ENCODE measurements at places on chromosomes 2 and 18. TPM values are rescaled to one million over a fixed set of nuclear protein-coding genes. Genes with fewer than 3 reads are reported as not detected.

DNA sequence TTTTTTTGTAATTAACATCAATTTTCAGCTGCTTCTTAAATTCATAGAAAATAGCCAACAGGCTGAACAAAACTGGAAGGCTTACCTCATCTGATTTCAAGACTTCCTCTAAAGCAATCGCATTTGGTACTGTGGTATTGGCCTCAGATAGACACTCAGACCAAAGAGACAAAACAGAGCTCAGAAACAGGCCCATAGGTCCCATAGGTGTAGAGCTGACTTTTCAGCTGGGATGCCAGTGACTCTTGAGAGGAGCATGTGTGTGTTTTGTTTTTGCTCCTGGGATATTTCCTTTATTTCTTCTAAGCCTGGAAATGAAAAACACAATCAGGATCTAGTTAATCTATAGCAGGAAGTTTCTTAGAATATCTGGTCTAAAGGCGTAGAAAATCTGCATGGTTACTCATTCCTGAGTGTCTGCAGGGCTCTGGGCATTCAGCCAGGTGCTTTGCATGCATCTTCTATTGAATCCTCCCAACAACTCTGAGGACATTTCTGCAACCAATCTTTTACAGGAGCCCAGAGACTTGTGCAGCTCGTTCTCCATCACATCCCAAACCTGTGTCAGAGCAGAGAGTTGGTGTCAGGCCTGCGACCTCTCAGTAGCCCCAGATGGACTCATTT is 190.8 kb downstream of the RTP5 start:
- DNase-seq: no peak

The FZD7 gene
- 75.5 TPM for polyA plus RNA-seq

The EPHA4 gene
- polyA plus RNA-seq: 59.1 TPM

DNA sequence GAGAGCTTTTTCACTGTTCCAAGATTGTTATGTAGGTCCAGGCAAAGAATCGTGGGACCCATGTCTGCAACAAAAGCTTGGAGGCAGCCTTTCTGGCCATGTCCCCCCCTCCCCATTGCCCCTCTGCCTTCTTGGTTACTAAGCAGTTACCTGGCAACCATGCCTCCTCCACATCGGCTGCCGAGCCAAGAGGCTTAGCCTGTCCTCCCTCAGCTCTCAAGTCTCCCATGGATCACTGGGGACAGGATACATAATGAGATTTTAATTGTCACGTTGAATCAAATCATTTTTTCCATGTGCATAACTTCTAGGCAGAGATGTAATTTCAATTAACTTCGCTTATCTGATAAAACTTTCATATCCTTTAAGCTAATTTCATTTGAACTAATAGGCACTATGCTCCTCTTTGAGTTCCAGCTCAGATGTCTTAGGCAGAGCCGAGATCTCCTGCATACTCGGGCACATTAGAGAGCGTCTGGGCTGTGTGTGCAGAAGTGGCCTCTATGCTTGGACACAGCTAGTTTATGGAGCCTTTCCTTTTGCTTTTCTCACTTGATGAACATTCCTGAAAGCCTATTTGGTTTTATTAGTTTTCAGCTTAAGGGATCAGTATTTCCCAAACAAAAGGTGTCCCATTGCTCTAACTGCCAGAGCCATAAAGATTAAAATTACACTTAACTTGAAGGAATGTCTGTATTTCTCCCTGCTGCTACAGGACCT is 80.7 kb downstream of the LYPD1 start:
- peak; percentile 33 for DNase-seq

The MTA3 gene
- 75.3 TPM for polyA plus RNA-seq

DNA sequence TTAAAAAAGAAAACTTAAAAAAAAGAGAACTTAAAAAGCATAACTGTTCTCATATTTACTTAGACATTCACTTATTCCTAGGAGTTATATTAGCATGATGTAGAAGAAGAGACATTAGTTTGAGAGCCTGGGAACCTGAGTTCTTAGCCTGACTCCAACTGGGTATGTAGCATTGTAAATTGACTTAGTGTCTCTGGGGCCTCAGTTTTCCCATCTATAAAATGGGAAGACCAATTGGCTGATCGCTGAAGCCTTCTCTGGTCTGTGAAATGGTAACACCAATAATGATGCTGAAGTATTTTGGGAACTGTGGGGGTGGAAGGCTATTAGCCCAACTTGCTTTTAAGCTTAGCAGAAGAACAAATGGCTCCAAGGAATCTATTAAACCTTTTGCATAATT is 55.9 kb downstream of the CABLES1 start:
- DNase-seq: no peak

DNA sequence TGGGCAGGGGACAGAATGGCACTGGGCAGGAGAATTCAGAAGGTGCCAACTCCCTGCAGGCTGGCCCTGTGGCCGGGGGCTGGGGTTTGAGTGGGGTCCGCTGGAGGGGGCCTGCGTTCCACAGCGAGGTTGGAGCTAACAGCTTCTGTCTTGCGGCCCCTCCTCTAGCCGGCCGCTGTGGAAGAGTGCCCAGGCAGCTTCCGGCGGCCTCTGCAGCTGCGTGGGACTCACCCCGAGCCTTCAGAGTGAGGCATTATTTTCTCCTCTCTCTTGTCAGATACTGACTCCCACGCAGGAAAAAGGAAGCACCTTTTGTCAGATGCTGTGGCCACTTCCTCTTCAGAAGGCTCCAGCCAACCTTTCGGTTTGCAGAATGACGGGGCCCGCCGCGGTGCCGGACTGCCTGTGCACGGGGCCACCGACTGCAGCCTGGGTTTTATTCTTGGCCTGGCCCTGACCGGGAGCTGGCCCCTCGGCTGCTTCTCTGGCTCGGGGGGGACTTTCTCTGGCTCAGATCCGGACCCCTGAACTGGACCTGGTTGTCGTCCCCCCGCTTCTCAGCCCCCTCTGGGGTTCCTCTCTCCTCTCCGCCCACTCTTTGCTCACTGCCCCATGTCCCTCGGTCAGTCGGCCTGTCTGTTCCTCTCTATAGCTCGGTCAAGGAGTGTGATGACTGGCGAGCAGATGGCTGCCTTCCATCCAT is 40.1 kb downstream of the ARHGAP25 start:
- DNase-seq: peak; percentile 47

DNA sequence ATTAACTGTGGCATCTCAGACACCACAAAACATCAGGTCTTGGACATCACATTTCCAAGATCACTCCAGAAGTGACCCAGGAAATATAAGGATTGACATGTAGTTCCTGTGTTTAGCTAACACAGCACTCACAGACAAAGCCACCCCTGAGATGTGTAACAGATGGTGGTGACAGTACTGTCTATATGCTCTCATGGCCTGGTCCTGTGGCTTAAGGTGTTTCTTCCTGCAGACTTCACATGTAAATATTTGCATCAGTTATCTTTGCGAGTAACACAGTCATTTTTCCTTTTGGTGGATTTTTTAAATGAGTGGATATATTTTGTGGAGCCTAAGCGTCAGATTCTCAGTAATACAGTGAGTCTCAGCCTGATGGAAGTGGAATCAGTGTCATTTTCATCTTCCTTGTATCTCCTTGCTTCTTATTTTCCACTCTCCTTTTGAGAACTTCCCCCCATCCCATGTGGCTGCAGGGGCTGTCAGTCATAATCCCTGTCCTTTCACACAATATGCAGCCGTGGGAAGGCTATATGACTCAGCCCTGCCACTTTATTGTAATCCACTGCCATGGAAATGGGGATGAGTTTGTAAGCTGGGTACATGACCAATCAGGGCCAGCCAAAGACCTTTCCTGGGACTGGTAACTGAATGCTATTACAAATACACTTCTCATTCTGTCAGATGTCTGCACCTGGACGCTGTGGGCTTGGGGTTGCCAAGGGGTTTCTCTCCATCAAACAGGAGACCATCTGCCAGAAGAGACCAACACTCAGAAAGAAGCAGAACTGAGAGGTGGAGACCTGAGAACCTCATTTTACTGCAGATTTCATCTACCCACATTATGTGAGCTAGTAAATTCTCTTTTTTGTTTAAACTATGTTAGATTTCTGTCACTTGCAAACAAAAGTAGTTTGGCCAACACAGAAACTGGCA is 74.3 kb downstream of the ICOS start:
- DNase-seq: no peak

DNA sequence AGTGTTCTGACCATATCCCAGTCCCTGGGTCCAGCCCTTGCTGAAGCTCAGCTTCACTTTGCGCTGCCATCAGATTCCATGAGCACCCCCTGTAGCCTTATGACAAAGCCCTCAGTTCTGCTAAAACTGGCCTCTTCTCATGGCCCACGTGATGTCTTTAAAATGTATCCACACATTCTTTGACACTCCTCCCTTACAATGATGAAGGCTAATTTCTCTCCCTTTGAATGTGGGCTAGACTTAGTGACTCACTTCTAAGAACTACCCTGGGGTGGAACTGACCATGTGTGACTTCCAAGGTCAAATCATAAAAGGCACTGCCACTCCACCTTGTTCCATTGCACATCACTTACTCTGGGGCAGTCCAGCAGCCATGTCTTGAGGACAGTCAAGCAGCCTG is 45.4 kb upstream of the GORASP2 start:
- no peak for DNase-seq

DNA sequence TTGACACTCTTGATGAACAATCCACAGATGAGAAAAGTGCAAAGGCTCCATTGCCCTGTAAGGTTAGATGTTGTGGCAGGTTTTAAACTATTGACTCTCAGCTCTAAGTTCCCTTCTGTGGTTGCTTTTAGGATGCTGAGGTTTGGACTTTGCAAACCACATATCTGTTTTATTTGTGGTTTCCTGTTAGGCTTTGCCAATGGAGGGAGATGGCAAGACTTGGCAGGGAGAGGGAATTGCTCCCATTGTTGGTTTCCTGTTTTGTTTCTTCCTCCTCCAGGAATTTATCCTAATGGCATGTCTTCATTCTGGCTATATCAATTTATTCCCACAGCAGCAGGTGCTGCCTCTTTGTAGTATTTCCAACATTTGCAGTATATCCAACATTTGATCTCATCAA is 772.3 kb downstream of the LRRTM4 start:
- no peak for DNase-seq

- no peak for DNase-seq
Measured at GRCh38 chr18:9449600-9450414, 25.5 kb upstream of the RALBP1 start.

DNA sequence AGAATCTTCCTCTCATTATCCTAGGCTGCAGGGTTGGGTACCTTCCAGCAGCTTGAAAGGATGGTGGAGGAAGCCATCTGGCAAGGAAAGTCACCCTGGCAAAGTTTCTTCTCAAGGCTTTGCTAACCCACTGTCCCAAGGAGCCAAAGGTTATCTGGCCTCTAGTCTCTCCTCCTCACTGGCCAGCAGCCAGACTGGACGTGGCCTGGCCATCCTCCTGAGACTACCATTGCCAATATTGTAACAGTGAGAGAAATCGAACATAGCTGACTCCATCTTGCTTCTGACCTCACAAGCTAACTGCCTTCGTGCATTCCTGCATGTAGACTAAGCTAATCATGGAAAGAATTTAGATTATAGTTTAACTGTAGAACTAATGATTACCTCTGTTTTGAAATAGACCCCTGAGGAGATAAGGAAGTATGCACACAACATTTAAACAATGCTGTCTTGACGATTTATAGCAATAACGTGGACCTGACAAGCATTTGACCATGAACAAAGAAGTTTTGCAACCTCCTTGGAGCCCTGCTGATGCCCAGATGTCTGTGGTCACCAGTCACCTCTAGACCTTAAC is 7.8 kb upstream of the ANXA4 start:
- no peak for DNase-seq
